ENCODE measurements at places on chromosomes 4 and X. TPM values are rescaled to one million over a fixed set of nuclear protein-coding genes. Genes with fewer than 3 reads are reported as not detected.

ZNF157 gene
- 0.54 TPM for total RNA-seq

MAGEA2B gene
- 1.2 TPM for total RNA-seq

CSN1S1 gene
- total RNA-seq = not detected

RAB41 gene
- total RNA-seq = not detected

NAA11 gene
- total RNA-seq = not detected

NUP62CL gene
- total RNA-seq = not detected

HSFX3 gene
- not detected for total RNA-seq

CSAG1 gene
- total RNA-seq = 1.2 TPM

DNA sequence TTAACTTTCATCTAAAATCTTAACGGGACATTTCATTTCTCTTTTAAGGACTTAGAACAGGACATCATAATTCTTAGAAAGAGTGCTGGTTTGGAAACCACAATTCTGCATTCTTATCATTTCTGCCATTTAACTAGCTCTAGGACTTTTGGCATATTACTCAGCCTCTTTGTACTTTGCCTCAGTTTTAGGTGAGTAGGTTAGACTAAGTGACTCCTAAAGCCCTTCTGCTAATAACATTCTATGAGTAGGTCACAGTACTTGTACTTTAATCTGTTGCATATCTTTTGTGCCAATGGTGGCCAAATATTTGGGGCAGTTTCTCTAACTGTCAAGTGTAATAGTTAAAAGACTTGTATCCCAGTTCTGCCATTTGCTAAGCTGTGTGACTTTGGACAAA is 115.4 kb upstream of the NUDT6 start:
- no peak overlapping the region for H3K27ac ChIP-seq
- peak; percentile 77 for DNase-seq
- no peaks in the 10 kb centered on the region for H3K27me3 ChIP-seq
- peaks cover 3% of the 10 kb centered on the region for H3K36me3 ChIP-seq

- no peak for DNase-seq
- H3K4me1 ChIP-seq = peaks cover 6% of the 10 kb centered on the region
- no peaks in the 10 kb centered on the region for H3K36me3 ChIP-seq
- H3K27ac ChIP-seq = no peak overlapping the region
- H3K4me3 ChIP-seq = no peak overlapping the region
Observed at GRCh38 chr4:158995040-158995439, 107.8 kb upstream of the RAPGEF2 start.

GRCh38 chrX:68699960-68700746 is 52.7 kb downstream of the STARD8 start:
- no peak overlapping the region for H3K4me3 ChIP-seq

DNA sequence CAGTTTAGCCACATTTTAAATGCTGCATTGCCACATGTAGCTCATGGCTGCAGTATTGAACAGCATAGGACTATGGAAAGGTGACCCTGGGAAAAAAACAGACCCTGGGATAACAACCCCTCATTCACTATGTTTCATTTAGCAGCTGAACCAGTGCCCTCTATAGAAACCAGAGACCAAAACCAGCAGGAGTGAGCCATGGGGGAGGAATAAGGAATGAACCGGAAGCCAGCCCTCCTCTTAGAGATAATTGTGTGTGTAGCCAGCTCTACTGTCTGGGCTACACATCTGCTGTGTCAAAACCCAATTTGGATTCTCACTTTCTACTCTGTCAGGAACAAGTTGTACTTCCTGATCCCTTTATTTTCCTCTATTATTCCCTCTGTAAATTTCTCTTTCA is 158.5 kb upstream of the S100G start:
- H3K36me3 ChIP-seq = no peaks in the 10 kb centered on the region
- peaks cover 7% of the 10 kb centered on the region for H3K4me1 ChIP-seq
- DNase-seq = no peak
- no peak overlapping the region for H3K27ac ChIP-seq
- no peaks in the 10 kb centered on the region for H3K27me3 ChIP-seq
- no peak overlapping the region for H3K4me3 ChIP-seq

- no peak overlapping the region for H3K27ac ChIP-seq
- no peaks in the 10 kb centered on the region for H3K4me1 ChIP-seq
- no peaks in the 10 kb centered on the region for H3K27me3 ChIP-seq
- peak; percentile 56 for DNase-seq
- no peaks in the 10 kb centered on the region for H3K36me3 ChIP-seq
Observed at GRCh38 chrX:41824551-41824950, 98.8 kb downstream of the CASK start.

- DNase-seq = no peak
- H3K4me1 ChIP-seq = no peaks in the 10 kb centered on the region
- H3K27me3 ChIP-seq = no peaks in the 10 kb centered on the region
- no peak overlapping the region for H3K4me3 ChIP-seq
Observed at GRCh38 chrX:79138658-79139241, 5.7 kb upstream of the GPR174 start.

GRCh38 chr4:163558539-163559044 is 64.1 kb downstream of the TMA16 start:
- H3K4me3 ChIP-seq = no peak overlapping the region
- H3K27me3 ChIP-seq = no peaks in the 10 kb centered on the region
- no peaks in the 10 kb centered on the region for H3K36me3 ChIP-seq
- H3K27ac ChIP-seq = no peak overlapping the region
- no peaks in the 10 kb centered on the region for H3K4me1 ChIP-seq

DNA sequence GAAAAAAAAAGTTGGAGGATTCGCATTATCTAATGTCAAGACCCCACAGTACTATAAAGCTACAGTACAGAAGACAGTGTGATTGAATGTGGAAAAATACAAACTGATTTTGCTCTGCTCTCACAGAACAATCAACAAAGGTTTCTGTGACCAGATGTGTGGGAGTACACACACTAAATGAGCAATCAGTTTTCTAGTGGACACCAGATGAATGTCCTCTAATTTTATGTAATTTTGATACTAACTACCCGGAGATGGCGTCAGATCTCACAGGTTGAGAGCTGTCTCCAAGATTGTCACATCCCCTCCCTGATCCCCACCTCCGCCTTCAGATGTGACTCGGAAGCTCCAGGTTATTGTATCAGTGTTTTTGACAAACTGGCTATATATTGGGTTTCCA is 81.9 kb upstream of the HUWE1 start:
- no peak overlapping the region for H3K27ac ChIP-seq
- no peak overlapping the region for H3K4me3 ChIP-seq
- H3K4me1 ChIP-seq = no peaks in the 10 kb centered on the region
- H3K36me3 ChIP-seq = no peaks in the 10 kb centered on the region
- no peaks in the 10 kb centered on the region for H3K27me3 ChIP-seq

GRCh38 chr4:25013756-25014661 is 16.7 kb downstream of the LGI2 start:
- no peaks in the 10 kb centered on the region for H3K4me1 ChIP-seq
- H3K27ac ChIP-seq = no peak overlapping the region
- no peak for DNase-seq
- H3K36me3 ChIP-seq = no peaks in the 10 kb centered on the region

GRCh38 chr4:56134266-56134665 is 185.5 kb downstream of the CEP135 start:
- H3K4me3 ChIP-seq = no peak overlapping the region
- no peaks in the 10 kb centered on the region for H3K27me3 ChIP-seq
- no peaks in the 10 kb centered on the region for H3K36me3 ChIP-seq
- H3K27ac ChIP-seq = no peak overlapping the region
- DNase-seq = peak; percentile 91

DNA sequence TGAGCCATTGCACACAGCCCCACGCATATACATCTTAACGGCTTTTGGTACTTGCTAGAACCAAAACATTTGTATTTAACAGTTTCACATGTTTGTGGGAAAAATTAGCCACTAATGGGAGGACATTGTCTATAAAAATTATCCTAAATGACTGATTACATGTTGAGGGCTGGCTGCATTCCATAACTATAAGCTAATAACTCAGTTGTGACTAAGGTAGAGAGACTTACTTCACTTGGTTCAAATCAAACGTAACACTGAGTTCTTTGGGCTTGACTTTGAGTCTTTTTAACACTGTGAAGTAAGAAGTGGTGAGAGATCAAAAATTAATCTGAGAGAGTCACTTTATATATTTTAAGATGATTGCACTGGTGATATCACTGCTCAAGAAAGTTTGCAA is 47.9 kb upstream of the PGRMC2 start:
- DNase-seq = no peak
- no peak overlapping the region for H3K4me3 ChIP-seq
- H3K27me3 ChIP-seq = no peaks in the 10 kb centered on the region
- H3K4me1 ChIP-seq = peaks cover 18% of the 10 kb centered on the region
- H3K36me3 ChIP-seq = no peaks in the 10 kb centered on the region

DNA sequence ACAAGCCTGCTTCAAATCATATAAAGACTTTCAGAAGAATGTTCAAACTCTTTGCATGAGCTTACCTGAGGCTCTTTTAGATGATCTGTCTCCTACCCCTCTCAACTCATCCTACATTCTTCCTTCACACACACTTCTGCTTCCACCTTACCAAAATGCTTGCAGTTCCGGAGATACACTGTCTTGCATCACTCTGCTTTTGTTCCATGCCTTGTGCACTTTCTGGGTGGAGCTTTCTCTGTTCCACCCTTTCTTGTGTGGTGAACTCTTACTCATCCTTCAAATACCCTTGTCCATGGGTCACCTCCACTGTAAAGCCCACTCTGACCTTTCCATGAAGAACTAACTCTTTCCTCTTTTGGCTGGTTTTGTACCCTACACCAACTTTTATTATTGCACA is 18.4 kb upstream of the MGST2 start:
- no peak for DNase-seq
- no peaks in the 10 kb centered on the region for H3K27me3 ChIP-seq
- peaks cover 10% of the 10 kb centered on the region for H3K4me1 ChIP-seq
- H3K27ac ChIP-seq = no peak overlapping the region

- no peak overlapping the region for H3K27ac ChIP-seq
- H3K27me3 ChIP-seq = no peaks in the 10 kb centered on the region
- no peaks in the 10 kb centered on the region for H3K36me3 ChIP-seq
- H3K4me1 ChIP-seq = no peaks in the 10 kb centered on the region
- DNase-seq = no peak
Observed at GRCh38 chrX:51456246-51456645, 40.1 kb downstream of the NUDT11 start.

- no peaks in the 10 kb centered on the region for H3K4me1 ChIP-seq
- no peaks in the 10 kb centered on the region for H3K36me3 ChIP-seq
- H3K4me3 ChIP-seq = no peak within 1 kb of the TSS
- H3K27me3 ChIP-seq = no peaks in the 10 kb centered on the region
Observed at GRCh38 chrX:49199906-49200771, at the start of gene SYP. Gene SYP, minus strand, starts transcription at chrX:49200193. Its CDS starts 7 bp downstream, at chrX:49200186.
